ENCODE measurements at places on chromosomes 12 and 14.

DNA sequence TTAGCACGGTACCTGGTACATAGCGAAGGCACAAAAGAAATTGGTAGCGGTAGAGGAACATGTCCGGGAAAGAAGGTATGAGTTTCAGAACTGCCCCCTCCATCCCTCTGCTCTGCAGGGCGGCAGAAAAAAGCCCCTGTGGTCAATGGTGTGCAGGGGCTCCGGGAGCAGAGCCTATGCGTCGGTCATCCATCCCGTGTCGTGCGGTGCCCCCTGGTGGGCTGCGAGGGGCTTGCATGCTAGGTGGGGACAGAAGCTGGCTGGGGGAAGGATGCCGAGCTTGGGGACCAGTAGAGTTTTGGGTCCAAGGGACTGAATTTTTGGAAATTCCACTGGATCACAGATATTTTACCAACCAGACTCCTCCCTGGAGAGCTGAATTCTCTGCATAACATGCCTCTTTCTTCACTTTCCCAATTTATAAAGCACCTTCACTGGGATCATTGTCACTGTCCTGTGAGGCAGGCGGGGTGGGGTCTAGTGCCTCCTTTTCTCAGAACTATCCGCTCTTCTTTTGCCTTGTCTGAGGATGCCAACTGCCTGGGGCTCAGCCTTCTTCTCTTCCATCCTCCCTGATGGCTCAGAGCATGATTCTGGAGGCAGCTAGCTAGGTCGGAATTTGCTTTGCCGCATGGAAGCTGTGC, 148.7 kb downstream of the SMOC1 start:
- peak; percentile 68 for DNase-seq

GRCh38 chr12:111519937-111520336, 79.2 kb downstream of the ATXN2 start:
- DNase-seq = no peak

GRCh38 chr14:77024171-77024691, 4.3 kb downstream of the IRF2BPL start:
- DNase-seq = peak; percentile 79

DNA sequence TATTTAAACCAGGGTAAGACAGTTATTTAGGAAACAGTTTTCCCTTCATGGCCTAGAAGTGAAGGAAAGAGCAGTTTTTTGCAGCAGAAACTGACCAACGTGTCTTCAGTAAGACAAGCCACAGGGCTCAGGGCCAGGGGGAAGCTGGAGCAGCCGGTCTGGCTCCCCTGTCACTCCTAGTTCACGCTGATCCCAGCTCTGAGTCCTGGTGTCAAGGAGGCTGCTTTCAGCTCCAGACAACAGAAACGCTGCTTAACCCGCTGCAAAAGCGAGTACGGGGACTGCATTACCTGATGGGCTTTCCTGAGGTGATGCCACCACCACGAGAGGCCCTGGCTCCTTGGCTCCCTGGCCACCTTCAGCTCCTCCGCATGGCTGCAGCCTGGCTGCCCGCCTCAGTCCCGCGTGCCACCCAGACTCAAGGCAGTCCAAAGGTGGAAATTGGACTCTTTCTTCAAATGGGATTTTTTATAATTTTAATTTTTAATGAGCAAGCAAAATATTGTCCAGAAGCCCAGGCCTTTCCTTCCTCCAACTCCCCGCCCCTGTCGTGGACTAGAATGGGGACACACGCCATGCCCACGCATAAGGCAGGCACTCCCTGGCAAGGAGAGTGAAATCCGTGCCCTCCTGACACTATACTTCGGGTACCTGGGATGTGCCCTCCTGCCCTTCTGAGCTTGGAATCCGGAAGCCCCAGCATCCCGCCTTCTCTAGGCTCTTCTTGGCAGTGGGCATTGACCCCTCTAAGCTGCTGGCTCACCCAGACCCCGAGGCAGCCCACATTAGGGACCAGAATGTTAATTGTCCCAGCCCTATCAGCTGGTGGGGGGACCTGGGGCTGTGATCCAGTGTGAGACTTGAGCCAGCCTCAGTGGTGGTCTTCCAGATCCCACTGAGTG, 85.0 kb downstream of the PAPOLA start:
- no peak for DNase-seq

DNA sequence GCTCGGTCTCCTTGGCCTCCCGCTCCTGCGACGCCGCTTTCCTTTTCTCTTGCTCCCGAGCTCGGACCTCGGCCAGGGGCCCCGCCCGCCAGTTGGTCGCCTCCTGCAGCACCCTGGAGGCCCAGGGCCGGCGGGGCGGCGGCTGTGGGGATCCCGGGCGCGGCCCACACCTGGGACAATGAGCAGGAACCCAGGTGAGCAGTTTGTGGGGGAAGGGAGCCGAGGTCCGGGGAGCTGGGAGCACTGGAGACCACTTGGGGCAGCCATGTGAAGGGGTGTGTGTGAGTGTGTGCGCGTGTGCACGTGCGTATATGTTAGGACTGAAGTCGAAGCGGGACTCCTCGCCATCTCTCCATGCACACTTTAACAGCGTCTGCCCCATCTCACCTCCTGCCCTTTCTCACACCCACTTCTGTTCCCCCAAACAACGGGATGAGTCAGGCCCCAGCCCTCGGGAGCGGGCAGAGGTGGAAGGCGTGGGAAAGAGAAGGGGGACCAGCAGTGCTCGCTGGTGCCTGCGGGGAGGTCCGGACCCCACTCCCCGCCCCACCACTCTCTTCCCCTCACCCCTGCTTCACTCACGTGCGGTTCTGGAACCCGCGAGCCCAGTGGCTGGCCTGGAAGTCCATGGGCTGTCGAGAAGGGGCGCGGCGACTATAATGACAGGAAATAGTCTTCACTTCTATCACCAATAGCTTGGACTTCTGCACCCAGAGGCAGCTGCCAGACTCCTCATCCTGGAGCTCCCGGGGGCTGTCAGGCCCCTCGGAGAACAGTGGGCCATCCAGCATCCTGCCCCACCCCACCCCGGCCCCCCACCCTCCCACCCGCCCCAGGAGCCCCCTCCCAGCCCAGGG, 450 bp downstream of the DDN start:
- no peak for DNase-seq

DNA sequence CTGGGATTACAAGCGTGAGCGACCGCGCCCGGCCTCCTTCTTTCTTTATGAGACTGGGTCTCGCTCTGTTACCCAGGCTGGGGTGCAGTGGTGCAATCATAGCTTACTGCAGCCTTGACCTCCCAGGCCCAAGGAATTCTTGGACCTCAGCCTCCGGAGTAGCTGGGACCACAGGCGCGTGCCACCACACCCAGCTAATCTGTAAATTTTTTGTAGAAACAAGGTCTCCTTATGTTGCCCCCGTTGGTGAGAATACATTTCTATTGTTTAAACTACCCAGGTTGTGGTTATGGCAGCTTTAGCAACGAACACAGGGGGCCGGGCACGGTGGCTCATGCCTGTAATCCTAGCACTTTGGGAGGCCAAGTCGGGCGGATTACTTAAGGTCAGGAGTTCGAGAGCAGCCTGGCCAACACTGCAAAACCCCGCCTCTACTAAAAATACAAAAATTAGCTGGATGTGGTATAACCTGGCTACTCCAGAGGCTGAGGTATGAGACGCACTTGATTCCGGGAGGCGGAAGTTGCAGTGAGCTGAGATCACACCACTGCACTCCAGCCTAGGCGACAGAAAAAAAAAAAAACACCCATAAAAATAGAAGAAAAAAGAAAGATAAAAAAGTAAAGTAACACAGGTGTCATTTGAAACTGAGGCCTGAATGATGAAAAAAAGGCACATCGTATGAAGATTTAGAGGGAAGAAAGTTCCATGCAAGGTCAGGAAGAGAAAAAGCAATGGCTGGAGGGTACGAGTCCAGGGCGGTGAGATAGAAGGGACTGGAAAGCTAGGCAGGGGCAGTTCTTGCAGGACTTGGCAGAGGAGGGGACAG, 977 bp upstream of the TMEM120B start:
- no peak for DNase-seq

DNA sequence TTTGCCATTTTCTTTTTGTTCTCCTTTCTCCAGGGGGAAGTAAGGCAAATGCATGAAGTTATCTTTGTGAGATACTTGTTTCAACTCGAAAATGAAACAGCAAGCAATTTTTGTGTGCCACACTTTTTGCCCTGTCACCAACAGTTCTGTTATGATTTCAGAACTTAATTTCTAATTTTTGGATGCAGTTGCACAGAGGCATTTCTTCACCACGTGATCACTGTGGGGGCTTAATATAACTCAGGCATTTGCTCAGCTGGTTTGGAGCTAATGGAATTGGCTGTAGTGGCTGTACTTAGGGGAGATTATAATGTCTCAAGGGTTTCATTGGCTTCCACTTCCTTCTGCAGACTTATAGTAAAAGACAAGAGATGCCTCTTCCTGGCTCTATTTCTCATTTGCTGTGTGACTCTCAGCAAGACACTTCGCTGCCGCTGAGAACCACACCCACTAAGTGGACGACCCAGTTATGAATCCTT, 452.4 kb downstream of the RAD51B start:
- DNase-seq = no peak

- DNase-seq = no peak
Measured at GRCh38 chr12:10849425-10849878, at the start of gene PRR4. TSS of gene PRR4 (minus strand) at chr12:10849475. CDS start at chr12:10849437, 38 bp downstream.

DNA sequence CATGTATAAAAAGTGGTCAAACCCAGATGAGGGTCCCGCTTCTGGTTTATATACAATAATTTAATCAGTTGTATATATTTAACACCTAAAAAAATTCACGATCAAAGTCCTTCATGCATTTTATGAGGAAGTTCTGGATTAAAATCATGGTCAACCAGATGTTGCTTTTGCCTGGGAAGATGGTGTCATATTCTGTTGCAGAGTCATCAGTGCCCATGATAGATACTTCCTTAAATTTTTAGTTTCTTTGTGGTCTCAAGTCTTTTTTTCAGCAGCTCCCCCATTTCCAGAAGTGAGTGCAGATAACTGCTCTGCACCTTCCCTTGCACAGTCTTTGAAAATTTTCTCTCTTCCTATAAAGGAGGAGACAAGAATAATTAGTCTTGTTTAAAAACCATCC, 16.1 kb downstream of the ERP29 start:
- no peak for DNase-seq

DNA sequence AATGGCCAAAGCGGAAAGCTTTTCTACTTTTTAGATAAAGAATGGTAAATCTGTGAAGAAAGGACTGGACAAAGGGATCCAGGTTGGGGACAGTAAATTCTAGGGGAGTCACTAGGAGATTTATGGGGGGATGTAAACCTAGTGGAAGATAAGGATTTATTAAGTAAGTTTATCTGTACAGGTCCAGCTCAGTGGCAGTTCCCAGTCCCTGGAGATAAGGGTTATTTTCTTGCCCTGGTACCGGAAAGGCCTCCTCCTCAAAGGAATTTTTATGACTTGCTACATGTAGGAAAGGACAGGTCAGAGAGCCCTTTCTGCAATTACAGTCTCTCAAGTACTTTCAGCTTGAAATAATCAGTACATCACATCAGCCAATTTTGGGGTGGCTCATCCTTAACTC, 72.6 kb upstream of the BICD1 start:
- no peak for DNase-seq
